AG08396 (cell line): ENCODE measurements at places on chromosomes 7 and 10.

- DNase-seq: peak; percentile 93
These were observed 757 bp downstream of the EIF3A start for GRCh38 chr10:119079599-119080520.

DNA sequence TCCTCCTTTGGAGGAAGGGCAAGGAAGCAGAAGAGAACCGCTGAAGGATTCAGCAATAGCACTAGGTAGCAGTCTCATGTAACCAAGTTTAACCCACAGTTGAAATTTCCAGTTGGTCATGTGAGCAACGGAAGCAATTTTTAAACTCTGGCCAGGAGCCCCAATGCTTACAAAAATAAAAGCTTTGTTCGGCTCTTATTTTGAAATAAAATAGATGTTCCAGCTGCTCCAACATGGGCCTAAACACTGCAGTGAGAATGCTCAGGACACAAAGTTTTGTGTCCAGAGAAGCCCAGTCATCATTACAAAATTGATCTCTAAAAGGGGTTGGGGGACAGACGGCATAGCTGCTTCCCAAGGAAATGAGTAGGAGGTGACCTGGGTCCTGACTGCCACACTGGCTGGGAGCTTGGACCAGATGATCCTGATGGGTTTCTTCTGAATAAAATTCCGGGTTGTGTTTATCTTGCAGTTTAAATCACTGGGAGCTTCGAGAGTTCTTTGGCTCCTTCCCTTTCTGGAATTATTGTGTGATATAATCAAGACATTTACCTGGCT, 452 bp upstream of the TMEM140 start:
- DNase-seq: peak; percentile 39

- peak; percentile 42 for DNase-seq
These were observed 13.1 kb downstream of the PLCE1 start for GRCh38 chr10:94006591-94007550.

- no peak for DNase-seq
These were observed 14.0 kb upstream of the PCGF5 start for GRCh38 chr10:91206427-91206826.

DNA sequence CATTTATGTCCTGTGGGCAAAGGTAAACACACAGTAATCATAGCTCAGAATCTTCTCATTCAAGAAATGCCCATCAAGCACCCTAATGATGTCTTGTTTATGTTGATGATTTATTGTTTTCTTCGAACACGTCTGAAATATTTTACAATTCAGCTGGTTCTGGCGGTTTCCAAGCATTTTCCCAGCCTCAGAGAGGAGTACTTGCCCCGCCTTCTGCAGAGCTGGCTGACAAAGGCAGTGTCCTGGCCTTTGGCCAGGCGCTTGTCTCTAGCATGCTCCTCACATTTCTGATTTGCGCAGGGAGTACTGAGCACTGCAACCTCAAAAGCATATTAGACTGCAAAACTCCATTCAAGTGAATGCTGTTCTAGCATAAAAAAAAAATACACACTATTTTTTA, 314.2 kb upstream of the GNAI1 start:
- peak; percentile 53 for DNase-seq

DNA sequence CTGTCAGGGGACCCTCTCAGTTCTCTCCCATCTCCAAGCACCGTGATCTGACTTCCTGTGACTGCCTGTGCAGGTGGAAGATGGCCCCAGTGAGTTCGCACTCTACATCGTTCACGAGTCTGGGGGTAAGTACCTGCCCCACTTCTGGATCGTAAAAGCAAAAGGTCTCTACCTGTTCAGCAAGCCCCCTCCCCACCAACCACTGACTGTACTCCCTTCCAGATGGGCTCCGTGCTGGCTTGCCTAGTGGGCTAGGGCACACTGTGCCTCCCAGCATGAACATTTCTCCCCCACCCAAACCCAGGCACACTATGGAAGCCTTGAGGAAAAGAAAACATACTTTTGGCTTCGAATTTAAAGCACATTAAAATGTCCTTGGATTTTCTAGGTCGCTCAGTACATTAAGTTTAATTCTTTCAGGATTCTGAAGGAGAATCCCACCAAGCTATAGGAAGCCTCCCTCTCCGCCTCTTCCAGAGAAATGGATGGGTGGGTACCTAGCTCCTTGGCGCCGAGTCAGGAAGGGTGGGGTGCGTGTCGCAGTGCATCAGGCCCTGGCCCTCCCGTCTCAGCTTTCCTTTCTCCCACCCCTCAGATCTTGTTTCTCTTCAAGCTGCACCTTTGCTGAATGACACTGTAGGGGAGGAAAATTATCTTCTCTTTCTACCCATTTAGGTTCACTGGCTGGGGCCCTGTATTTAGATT, 11.0 kb upstream of the ZNF22 start:
- no peak for DNase-seq

DNA sequence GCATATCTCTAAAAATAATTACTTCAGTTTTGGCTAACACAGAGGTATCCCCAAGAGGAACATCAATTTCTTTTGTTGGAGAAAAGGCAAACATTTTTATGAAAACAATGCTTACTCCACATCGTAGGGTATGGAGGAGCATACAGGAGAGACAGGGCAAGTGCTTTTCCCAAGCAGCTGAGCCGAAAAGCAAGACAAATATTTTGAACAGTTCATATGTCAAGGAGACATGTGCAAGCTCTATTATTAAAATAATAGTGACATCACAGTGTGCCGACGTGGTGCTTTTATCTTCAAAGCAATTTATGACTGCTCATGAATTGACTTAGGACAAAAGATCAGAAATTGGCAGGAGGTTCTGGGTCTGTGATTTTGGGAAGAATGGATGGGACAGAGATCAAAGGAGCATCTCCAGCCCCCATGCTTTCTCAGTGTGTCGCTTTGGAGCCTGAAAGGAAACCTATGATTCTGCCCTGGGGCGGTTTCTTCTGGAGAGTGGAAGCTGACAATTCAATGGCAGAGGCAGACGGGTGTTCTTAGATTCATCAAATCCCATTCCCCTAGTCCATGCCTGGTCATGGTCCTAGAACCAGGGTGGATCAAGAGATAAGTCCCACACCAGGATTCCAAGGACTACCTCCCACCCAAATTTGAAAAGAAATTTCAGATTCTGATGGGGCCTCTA, 97.1 kb downstream of the JCAD start:
- no peak for DNase-seq

DNA sequence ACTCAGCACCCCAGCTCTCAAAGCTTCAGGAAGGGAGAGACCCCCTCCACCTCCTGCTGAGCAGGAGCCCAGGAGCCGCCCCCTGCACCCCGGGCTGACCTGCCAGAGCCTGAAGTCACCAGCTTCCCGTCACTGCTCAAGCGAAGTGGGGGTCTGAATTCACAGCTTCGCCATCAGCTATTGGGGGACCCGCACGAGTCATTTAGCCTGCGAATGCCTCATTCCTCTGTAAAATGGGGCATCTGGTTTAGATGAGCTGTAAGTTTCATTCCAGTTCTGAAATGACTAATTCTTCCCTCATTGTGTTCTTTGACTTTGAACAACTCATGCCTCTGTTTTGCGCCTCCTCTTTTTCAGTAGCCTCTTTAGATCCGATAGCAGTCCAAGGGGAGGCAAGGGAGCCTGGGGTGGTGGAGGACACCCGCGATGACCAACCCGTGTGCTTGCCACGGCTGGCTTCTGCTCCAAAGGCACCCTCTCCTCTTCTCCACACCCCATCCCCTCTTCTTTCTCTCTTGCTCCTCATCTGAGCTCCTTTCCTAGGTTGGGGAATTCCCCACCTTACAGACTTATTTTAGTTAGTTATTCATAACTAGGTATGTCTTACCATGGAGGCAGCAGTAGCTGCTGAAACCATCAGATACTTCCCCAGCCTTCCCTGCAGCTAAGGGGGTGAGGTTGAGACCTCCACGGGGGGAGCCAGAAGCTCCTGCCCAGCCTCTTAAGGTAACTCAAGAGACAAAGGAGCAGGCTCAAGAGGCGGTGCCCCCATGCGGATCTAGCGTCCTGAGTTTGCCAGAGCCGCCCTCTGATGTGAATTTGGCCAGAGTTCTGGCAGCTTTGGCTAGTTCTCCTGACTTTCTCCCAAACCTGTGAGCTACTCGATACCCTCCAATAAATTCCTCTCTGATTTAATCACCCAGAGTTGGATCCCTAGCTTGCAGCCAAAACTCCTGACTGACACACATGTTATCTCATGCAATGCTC, 47.7 kb downstream of the RBM17 start:
- peak; percentile 86 for DNase-seq

DNA sequence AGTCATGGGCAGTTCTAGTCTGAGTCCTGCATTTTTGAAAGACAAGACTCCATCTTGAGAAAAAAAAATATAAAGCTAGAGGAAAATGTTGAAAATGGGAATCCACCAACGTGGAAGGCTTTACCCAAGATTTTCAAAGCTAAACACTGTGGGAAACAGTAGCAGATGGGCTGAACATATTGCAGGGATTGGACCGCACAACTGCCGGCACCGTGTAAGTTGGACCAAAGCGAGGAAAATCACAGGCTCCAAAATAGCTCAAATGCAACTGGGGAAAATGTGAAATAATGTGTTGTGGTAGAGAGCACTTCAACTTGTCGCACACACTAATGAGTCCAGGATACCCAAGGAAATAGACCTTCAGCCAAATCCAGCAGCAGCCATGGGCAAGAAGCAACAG, 26.4 kb upstream of the ADRB1 start:
- no peak for DNase-seq

DNA sequence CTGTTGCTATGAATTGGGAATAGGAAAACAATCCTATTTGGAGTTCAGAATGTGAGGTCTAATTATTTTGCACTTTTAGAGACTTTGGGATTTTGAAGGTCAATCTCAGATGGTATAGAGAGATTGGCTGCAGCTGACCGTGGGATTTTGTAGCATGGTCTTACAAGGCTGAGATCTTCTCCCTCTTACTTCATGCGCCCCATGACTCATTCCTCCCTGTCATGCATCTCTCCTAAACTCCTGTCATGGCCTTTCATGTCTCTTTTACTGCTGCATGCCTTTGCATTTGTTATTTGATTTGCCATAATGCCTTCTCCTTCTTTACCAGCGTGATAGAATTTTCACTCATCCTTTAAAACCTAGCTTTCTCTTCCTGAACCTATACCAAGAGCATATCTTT, 133.1 kb downstream of the BBS9 start:
- DNase-seq: no peak

- DNase-seq: no peak
These were observed 229.8 kb upstream of the NPY start for GRCh38 chr7:24054236-24054635.

GRCh38 chr10:131016556-131016955, 295.0 kb downstream of the TCERG1L start:
- DNase-seq: no peak

GRCh38 chr7:94195813-94196212, 191.7 kb upstream of the BET1 start:
- no peak for DNase-seq

GRCh38 chr10:35464825-35465456, 128.6 kb downstream of the CCNY start:
- DNase-seq: no peak

DNA sequence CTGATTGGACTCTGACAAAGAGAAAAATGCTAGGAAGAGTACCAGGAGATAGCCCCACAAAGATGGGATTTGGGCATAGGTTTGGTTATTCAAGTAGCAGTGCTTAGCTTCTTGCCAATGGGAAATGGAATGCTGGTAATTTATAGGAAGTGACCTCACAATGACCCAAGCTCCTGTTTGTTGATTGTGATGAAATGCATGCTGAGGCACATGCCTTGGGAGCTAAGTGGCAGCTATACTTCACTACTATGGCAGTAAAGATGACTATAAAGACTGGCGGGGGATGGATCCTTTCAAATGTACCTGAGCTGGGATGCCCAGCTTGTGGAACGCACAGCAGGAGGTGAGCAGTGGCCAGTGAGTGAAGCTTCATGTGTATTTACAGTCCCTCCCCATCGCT, 153.8 kb downstream of the ZNF22 start:
- no peak for DNase-seq

DNA sequence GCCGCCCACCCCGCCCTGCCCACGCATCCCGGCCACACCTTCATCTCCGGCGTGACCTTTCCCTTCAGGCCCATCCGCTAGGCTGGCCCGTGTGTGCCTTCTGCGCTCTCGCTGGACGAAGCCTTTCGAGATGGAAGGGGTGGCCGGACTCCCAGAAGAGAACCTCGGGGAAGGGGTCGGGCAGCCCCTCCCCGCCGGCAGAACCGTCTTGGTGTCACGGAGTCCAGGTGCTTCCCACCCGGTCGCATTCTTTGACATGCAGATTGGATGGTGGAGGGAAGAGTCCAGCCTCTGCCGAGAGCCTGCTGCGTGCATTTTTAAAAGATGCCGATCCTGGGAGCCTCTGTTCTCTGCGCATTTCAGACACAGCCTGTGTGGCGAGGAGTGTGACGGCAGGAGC, 7.3 kb upstream of the ZNF853 start:
- peak; percentile 4 for DNase-seq

GRCh38 chr10:126147866-126148587, 240.2 kb downstream of the ADAM12 start:
- peak; percentile 49 for DNase-seq

- DNase-seq: peak; percentile 2
These were observed 154.0 kb downstream of the UBE2H start for GRCh38 chr7:129798616-129799349.

DNA sequence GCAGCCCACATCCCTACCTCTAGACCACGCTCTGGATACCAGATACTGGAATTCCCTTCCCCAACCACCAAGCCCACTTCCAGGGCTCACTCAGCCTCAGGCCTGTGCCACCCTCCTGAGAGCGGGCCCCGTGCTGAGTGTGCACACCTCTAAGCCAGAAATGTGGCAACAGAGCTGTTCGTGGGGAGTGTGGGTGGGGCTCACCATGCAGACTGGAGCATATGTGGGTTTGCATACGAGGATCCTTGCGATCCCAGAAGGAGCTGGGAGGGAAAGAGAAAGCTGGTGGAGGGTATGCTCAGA, 13.0 kb upstream of the LIMK1 start:
- DNase-seq: no peak

GRCh38 chr10:110994406-110995086, 75.1 kb downstream of the SHOC2 start:
- no peak for DNase-seq

GRCh38 chr10:63631991-63632390, 110.8 kb downstream of the REEP3 start:
- no peak for DNase-seq

DNA sequence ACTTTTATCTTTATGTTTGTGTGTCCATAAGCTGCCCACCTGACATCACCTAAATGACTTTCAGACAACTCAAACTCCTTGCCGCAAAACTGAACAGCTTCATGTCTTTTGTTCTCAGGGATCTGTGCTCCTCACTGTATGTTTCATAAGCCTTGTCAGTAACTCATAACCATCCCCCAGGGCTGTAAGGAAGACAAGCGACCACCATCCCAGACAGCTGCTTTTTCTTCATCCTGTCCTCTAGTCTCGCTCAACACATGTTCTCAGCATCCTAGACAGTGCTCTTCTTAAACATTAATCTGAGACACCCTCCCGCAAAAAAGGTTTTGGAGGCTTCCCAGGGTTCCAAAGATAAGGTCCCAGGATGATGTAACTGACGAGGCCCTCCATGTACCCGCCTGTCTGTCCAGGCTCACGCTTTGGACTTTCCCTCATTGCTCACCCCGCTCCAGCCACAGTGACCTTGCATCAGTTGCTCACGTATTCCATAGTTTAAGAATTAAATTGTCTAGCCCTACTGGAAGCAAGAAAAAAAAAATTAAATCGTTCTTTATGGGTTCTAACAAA, 69.8 kb downstream of the MAP3K8 start:
- DNase-seq: no peak
